ENCODE measurements at places on chromosomes 5 and 9. TPM values are rescaled to one million over a fixed set of nuclear protein-coding genes. Genes with fewer than 3 reads are reported as not detected.

- peaks cover 17% of the 10 kb centered on the region for H3K4me1 ChIP-seq
- peak within 1 kb of the TSS; percentile 89 for H3K27ac ChIP-seq
- H3K4me3 ChIP-seq: peak within 1 kb of the TSS; percentile 95
- H3K36me3 ChIP-seq: peaks cover 13% of the 10 kb centered on the region
- peaks cover 47% of the 10 kb centered on the region for H3K27me3 ChIP-seq
- DNase-seq: peak; percentile 73
Observed at GRCh38 chr9:2621722-2622460, at the start of gene VLDLR. TSS of gene VLDLR (plus strand) at chr9:2621787. CDS start at chr9:2622190, 403 bp downstream.

GRCh38 chr9:135341612-135342169 lies 137.9 kb upstream of the PPP1R26 start:
- peaks cover 8% of the 10 kb centered on the region for H3K4me1 ChIP-seq
- no peak for DNase-seq
- no peaks in the 10 kb centered on the region for H3K36me3 ChIP-seq
- H3K4me3 ChIP-seq: no peak overlapping the region
- H3K27ac ChIP-seq: no peak overlapping the region
- peaks cover 57% of the 10 kb centered on the region for H3K27me3 ChIP-seq

DNA sequence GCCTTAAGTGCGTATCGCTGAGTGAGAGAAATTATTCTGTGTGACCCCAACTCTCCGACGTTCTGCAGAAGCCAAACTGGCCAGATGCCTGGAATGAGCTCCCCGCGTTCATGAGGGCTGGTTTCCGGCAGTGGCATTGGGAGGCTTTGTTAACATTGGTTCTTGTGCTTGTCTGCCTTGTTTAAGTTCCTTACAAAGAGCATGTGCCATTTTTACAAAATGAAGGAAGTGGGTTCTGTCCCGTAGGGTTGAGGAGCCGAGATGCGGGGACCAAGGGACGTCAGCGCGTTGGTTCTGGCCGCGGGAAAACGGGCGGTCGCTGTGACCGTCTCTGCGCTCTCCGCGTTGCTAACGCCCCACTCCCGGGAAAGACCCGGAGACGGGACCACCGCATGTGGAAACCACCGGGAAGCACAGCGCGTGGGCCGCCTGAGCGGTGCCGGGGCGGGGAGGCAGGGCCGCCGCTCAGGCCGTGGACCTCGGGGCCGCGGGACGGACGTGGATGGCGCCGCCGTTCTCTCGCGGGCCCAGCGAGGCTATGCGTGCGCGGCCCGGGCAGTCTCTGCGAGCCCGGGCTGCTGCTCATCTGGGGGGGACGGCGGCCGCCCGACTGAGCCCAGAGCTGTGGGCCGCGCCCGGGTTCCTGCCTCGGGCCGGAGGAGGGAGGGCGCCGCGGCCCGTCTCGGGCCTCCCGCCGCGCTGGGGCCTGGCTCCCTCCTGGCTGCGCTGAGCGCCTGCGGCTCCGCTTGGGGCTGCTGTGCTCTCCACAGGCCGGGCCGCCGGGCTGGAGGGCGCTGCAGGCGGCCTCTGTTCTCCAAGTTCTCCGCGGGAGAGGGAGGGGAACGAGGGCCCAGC lies 13.4 kb downstream of the RABL6 start:
- H3K4me3 ChIP-seq: peak overlapping the region; percentile 56
- H3K27ac ChIP-seq: peak overlapping the region; percentile 68
- no peaks in the 10 kb centered on the region for H3K27me3 ChIP-seq
- peaks cover 10% of the 10 kb centered on the region for H3K4me1 ChIP-seq

Gene FOXI1
- total RNA-seq: not detected

Gene DENND4C
- 54.1 TPM for total RNA-seq

Gene CD14
- total RNA-seq: 0.17 TPM

Gene AQP3
- total RNA-seq: 33.1 TPM

GRCh38 chr5:115418788-115419187 lies 122.3 kb upstream of the CCDC112 start:
- no peak for DNase-seq
- H3K36me3 ChIP-seq: no peaks in the 10 kb centered on the region
- H3K4me1 ChIP-seq: peaks cover 16% of the 10 kb centered on the region

Gene KIF20A
- 20.5 TPM for total RNA-seq

- peaks cover 32% of the 10 kb centered on the region for H3K4me1 ChIP-seq
- no peaks in the 10 kb centered on the region for H3K27me3 ChIP-seq
- no peaks in the 10 kb centered on the region for H3K36me3 ChIP-seq
- no peak for DNase-seq
Observed at GRCh38 chr9:68750786-68751185, 45.7 kb downstream of the PIP5K1B start.

DNA sequence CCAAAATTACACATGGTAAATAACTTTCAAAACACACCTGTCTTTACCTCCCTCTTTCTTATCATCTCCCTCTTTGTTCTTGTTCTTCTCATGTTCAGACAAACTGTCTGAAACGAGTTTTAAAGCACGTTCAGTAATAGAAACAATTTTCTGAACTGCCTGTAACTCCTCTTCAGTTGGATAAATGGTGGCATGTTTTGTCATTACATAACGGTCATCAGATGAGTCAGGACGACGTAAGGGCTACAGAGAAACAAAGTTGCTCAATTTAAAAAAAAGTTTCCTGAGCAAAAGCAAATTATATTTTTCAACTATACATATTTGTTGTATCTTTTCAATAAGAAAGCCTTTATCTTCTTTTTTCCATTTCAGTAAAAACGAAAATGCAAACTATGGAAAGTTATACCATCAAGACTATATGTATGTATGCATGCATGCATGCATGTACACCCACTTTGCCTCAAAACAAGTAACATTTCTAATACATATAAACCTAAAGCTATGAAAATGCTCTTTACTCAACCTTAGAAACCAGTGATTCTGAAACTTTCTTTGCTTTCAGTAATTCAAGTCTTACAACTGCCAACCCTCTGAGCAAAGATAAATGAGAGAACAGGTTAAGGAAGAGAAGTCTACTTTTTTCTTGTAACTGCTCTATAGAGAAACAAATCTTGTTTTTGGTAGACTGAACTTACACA lies 56.0 kb downstream of the ZFR start:
- H3K36me3 ChIP-seq: peaks cover 30% of the 10 kb centered on the region
- H3K27me3 ChIP-seq: no peaks in the 10 kb centered on the region
- no peak for DNase-seq
- H3K27ac ChIP-seq: no peak overlapping the region

GRCh38 chr5:108878756-108879155 lies 131.1 kb downstream of the FER start:
- no peak for DNase-seq
- no peaks in the 10 kb centered on the region for H3K27me3 ChIP-seq
- no peak overlapping the region for H3K27ac ChIP-seq
- H3K36me3 ChIP-seq: peaks cover 17% of the 10 kb centered on the region

Gene SPATA31A3
- not detected for total RNA-seq

Measured in type B pancreatic cell (in vitro differentiated cells).